ENCODE measurements at places on chromosomes 4 and X.

DNA sequence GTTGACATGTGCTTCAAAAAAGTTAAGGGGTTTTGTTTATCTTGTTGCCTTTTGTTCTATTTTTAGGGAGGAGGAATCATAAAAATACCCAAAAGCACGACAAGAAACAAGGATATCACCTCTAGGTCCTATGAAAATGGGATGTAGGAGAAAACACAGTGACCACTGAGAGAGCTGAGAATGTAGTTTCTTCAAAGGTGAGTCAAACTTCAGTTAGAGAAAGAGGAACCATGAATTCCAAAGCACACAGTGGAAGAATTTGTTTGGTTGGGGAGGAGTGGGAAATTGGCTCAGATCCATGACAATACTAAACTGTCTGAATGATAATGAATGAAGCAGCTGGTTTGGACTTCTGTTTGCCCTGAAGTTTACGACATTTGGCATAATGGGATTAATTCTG lies 19.1 kb upstream of the FRYL start:
- DNase-seq: peak; percentile 80

- DNase-seq: no peak
These were observed 12.3 kb downstream of the PYURF start for GRCh38 chr4:88511236-88511635.

GRCh38 chr4:77047037-77047436 lies 28.8 kb downstream of the CCNI start:
- DNase-seq: peak; percentile 32

- DNase-seq: no peak
These were observed 24.5 kb upstream of the NEXMIF start for GRCh38 chrX:74949717-74950116.

DNA sequence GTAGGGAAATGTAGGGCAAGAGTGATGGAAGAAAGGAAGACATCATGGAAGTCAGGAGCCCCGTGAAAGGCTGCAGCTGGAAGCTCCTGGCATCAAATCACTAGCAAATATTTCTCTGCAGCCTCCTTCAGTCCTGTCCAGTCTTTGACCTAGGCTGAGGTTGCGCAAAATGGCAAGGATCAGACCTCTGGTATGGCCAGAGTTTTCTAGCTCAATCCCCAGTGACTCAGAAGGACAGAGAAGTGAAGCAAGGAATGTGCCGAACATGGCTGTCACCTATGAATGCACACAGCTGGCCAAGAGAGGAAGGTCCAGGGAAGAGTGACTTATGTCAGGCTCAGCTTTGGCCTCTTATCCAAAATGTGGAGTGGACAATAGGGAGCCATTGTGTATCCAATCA lies 71.1 kb upstream of the PHOX2B start:
- DNase-seq: no peak

GRCh38 chr4:70895811-70896491 lies 6.2 kb upstream of the MOB1B start:
- DNase-seq: peak; percentile 52

DNA sequence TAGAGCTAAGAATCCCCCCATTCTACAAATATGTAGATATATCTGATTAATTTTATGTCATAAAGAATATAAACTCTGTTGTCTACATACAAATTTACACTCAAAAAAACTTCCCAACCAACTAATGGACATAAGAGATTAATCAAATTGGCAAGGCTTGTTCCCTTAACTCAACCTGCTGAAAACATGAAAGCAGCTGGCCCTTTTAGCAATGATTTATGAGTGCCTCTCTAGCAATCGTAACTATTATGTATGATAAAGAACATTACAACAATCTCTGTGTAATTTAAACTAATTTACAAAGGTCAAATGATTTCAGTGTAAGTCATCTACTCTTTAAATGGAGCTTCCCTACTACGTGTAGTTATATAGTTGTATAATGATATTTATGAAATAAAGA lies 83.1 kb upstream of the FTHL17 start:
- DNase-seq: no peak

DNA sequence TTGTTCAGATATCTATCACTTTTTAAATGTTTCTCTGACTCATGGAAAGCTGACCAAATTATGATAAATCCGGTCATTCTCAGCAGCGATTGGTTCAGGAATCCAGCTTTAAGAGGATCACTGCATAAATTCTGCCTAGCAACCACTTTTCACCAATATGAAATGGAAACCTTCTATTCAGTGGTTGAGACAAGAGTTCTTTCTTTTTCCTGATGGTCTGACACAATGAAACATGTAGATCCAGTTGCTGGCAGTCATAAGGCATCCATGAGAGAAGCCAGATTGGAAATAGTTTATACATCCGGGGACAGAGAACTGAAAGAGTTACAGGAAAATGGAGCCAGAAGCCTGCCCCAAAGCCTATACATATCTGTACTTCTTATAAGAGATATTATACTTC lies 27.2 kb downstream of the MAB21L2 start:
- DNase-seq: no peak

DNA sequence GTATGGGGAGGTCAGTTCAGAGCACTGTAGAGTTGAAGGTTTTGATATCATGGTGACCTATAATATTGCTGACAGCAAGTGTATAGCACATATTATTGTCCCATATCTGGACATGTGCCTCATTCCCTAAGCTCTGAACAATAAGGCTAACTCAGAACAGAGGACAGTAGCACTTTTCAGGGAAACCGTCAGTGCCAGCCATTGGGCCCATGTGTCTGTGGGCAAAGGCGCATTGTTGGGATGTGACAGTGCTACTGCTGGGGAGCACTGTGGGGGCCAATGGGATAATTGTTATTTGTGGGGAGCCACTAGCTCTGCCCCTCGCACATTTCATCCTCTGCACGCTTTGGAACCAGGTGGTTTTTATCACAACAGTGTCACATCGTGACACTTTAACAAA lies 136.2 kb downstream of the ELOVL6 start:
- DNase-seq: no peak

GRCh38 chr4:182143822-182144625 lies 99.2 kb upstream of the TENM3 start:
- no peak for DNase-seq

DNA sequence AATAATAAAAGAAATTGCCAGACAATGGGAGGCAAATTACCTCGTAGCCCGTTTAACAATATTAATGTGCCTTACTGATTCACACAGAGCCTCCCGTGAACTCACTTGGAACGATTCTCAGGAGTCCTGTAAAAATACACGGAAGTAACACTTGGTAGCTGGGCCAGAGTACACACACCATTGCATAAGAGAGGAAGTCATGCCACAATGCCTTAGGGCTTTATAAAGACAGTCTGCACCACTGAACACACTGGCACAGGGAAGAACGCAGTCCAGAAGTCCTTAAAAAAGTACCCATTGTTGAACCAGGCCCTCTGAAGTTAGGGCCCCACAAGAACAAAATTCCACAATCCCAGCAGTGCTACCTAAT lies 15.1 kb downstream of the SLC2A9 start:
- DNase-seq: no peak

DNA sequence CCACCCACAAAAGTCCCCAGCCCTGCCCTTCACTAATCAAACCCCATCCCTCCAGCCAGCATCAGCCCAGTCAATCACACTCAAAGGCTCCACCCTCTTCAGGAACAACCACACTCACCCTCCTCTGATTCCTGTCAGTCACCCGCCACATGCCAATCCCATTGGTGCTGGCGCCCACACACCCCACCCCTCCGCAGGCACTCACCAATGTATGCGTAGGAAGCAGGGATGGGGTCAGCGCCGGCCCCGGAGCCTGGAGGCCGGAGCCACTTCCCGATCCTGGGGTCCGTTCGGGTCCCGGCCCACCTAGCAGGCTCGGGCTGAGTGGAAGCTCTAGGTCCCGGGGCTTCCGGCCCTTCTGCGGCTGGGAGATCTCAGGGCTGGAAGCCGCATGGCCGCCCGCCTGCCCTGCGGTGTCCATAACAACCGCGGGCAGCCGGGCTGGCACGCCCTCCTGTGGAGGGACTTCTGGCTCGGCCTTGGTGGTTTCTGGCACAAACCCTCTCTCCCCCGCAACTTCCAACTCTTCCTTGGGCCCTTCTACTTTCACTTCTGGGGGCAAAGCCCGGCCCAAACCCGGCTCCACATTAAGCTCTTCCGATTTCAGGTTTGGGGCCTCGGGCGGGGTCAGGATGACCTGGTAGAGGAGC lies 7.9 kb upstream of the CFP start:
- DNase-seq: peak; percentile 3

GRCh38 chr4:151658959-151659600 lies 101.7 kb downstream of the GATB start:
- DNase-seq: no peak

- DNase-seq: no peak
These were observed 17.6 kb downstream of the FRAS1 start for GRCh38 chr4:78074759-78075158.

GRCh38 chr4:76293772-76294171 lies 12.8 kb upstream of the STBD1 start:
- DNase-seq: no peak

DNA sequence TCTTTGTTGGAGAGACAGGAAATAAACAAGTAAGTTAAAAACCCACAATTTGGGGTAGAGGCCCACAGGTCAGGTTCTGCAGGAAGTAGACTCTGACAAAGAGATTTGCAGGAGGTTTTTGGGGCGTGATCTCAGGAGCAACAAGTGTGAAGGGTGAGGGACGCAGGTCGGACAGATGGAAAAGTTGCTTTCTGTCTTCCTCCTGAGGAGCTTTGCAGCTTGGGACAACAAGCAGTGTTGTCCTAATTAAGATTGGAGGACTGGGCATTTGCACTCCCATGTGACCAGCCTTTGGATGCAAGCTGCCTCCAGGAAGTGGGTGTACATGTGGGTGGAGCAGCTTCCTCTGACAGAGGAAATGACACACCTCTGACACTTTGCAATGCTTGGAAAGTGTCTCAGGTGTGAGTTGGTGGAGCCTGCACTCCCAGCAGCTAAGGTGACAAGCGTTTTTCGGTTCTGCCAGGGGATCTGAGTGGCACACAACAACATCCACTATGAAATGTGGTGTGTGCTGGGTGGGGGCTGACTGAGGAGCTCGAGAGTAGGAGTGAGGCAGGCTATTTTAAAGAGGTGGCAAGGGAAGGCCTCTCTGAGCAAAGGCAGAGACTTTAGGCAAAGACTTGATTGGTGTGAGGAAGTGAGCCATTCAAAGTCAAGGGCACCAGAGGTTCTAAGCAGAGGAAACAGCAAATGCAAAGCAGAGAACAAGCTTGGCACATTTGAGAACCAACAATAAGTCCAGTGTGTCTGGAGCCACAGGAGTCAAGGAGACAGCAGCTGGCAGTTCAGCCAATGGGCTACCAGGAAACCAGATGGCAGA lies 339.8 kb upstream of the GATB start:
- DNase-seq: no peak

- no peak for DNase-seq
These were observed 20.4 kb downstream of the FAM9C start for GRCh38 chrX:13023979-13024378.

DNA sequence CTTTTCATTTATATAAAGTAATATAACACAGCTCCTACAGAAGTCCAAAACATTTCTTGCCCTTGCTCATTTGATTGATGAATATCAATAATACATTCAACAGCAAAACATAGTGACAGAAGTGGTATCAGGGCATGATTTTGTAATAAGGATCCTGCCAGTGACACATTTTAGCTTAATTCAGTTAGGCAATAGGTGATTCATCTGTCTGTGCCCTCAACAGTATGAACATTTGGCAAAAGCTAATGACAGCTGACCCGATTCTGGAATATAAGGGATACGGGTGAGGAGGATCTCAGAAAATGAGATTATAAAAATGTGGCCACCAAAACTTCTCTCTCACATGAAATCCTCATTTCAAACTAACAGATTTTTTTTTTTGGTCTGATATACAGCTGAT lies 294.0 kb downstream of the CAMK2D start:
- DNase-seq: no peak

- no peak for DNase-seq
These were observed 1.7 kb downstream of the SAT1 start for GRCh38 chrX:23784470-23785331.

DNA sequence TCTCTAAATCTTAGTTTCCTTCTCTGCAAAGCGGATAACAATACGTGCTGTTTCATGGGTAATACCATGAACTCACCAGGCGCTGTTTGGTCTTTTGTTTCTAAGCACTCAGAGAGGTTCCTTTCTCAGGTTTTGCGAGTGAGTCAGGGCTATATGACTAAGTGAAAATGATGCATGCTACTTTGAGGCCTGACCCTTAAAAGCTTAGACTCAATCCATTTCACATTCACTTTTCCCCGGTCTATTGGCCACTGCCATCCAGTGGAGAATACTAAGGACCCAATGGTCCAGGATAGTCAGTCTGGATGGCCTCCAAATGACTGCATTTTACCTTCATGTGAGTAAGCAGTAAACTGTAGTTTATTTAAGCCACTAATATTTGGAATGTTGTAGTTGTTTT lies 400.8 kb upstream of the SLIT2 start:
- DNase-seq: no peak

- peak; percentile 16 for DNase-seq
These were observed 569.1 kb upstream of the GRID2 start for GRCh38 chr4:91734682-91735081.

- DNase-seq: no peak
These were observed 6.8 kb upstream of the CTBP1 start for GRCh38 chr4:1255699-1256098.

GRCh38 chr4:73447671-73448070 lies 11.7 kb downstream of the AFP start:
- DNase-seq: no peak

GRCh38 chr4:185845966-185846365 lies 34.0 kb upstream of the SORBS2 start:
- DNase-seq: no peak

DNA sequence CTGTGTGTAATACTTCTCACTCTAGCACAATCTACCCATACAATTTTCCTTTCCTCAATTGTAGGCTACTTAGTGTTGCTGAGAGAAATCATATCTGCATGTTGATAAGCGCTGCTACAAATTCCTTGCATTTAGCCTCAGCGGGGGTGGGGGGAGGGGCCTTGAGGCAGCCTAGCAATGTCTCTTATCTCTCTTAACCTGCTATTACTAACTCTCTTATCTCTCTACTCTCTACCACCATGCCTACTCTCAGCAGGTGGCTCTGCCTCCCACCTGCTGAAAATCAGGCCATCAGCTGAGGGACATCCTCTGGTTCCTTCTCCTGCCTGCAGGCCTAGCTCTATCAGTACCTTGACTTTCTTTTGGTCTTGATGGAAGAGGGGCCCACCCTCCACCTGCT lies 98.9 kb downstream of the GPR82 start:
- DNase-seq: no peak

DNA sequence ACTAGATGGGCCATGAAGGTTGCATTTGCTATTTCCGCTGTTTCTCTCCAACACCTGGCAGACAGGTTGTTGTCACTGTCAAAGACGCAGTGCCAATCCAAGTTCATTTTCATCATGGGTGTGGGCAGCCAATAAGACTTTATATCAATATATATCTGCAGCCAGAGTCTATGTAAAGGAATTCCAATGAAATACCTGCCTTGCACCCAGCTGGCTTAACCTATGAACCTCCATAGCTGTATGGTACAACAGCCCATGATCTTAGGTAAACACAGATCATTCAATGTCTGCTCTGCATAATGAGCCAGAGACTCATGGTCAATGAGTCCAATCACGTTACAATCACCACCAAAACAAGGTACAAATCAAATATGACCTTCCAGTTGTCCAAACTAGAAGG lies 37.7 kb upstream of the ADGRA3 start:
- no peak for DNase-seq

- no peak for DNase-seq
These were observed 26.2 kb downstream of the UGT2B7 start for GRCh38 chr4:69122476-69122875.

Measured in NCI-H82 (cell line).